ENCODE measurements at places on chromosomes 7 and 10. TPM values are rescaled to one million over a fixed set of nuclear protein-coding genes. Genes with fewer than 3 reads are reported as not detected.

DNA sequence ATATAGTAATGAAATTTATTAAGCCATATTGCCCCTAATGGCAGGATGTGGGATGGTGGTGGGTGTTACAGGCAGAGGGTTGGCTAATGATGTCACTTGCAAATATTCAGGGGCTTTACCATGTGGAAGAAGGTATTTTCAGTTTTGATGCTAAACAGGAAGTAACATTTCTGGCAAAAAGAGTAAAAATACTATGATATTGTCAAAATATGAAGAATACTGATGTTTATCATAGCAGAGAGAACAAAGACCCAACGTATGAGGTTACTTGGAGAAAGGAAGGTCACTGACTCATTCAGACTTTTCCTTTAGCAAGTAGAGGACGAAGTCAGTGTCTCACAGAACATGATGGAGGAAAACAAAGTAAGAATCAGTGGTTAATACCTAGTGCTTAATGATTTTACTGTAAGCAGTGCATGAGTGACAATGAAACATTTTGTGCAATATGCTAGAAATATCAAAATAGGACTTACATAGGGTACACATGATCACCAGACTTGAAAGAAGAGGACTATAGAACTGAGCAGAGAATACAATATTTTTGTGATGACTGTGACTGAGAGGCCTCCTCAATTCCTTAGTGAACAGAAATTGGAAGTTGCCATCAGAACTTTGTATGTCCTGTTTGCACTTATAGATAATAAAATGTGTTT, 89.7 kb upstream of the STEAP4 start:
- H3K4me3 ChIP-seq, result no peak overlapping the region
- no peaks in the 10 kb centered on the region for H3K4me1 ChIP-seq
- H3K36me3 ChIP-seq, result no peaks in the 10 kb centered on the region
- H3K27ac ChIP-seq, result no peak overlapping the region
- no peak for DNase-seq

DNA sequence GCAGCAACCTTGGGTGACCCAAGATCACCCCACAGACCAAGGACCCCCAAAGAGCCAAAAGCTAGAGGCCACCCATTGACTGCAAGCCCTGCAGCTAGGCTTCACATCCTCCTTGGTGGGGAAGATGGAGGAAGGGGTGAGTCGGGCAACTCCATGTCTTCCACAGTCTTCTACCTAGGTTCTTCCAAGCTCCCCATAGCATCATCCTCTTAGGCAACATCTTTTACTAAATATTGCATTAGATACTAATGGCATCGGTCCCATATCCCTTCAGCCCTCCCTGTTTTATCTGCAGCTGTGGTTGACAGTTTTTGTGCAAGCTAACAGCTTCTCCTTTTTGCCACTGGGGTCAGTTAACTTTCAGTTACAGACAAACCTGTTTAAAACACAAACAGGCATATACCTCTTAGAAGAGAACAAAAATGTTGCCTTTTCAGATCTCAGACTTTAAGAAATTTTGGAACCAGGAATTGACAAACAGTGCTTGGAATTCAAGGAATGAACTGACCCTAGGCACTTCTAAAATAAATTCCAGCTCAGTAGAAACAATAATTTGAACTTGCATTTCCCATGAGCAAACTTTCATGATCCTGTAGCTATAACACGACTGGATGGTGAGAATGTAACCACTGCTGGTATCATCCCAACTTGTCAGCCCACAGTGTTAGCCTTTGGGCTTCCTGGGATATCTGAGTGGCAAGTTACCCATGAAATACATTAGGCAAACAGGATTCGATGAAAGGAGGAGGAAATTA, 33.9 kb upstream of the MSMB start:
- H3K27me3 ChIP-seq, result no peaks in the 10 kb centered on the region
- no peak overlapping the region for H3K4me3 ChIP-seq
- H3K36me3 ChIP-seq, result no peaks in the 10 kb centered on the region
- H3K4me1 ChIP-seq, result no peaks in the 10 kb centered on the region
- H3K27ac ChIP-seq, result no peak overlapping the region
- no peak for DNase-seq

- H3K36me3 ChIP-seq, result no peaks in the 10 kb centered on the region
- H3K27ac ChIP-seq, result no peak overlapping the region
- H3K4me3 ChIP-seq, result no peak overlapping the region
- no peaks in the 10 kb centered on the region for H3K4me1 ChIP-seq
- no peak for DNase-seq
Observed at GRCh38 chr7:139984642-139985539, 77.9 kb downstream of the PARP12 start.

GRCh38 chr10:71217266-71218045, 5.1 kb downstream of the UNC5B start:
- H3K4me1 ChIP-seq, result peaks cover 36% of the 10 kb centered on the region
- peaks cover 65% of the 10 kb centered on the region for H3K27me3 ChIP-seq
- no peak overlapping the region for H3K27ac ChIP-seq
- H3K36me3 ChIP-seq, result no peaks in the 10 kb centered on the region
- H3K4me3 ChIP-seq, result peak overlapping the region; percentile 41

- H3K36me3 ChIP-seq, result no peaks in the 10 kb centered on the region
- peaks cover 24% of the 10 kb centered on the region for H3K4me1 ChIP-seq
- H3K27ac ChIP-seq, result no peak overlapping the region
- no peaks in the 10 kb centered on the region for H3K27me3 ChIP-seq
- no peak overlapping the region for H3K4me3 ChIP-seq
Observed at GRCh38 chr10:71348850-71349249, 29.8 kb downstream of the SLC29A3 start.

Gene SPDYE6
- not detected for total RNA-seq

- H3K4me3 ChIP-seq, result no peak overlapping the region
- DNase-seq, result peak; percentile 75
- H3K27me3 ChIP-seq, result no peaks in the 10 kb centered on the region
- peaks cover 20% of the 10 kb centered on the region for H3K4me1 ChIP-seq
- H3K27ac ChIP-seq, result peak overlapping the region; percentile 29
Observed at GRCh38 chr7:897771-898376, 21.5 kb downstream of the GET4 start.

DNA sequence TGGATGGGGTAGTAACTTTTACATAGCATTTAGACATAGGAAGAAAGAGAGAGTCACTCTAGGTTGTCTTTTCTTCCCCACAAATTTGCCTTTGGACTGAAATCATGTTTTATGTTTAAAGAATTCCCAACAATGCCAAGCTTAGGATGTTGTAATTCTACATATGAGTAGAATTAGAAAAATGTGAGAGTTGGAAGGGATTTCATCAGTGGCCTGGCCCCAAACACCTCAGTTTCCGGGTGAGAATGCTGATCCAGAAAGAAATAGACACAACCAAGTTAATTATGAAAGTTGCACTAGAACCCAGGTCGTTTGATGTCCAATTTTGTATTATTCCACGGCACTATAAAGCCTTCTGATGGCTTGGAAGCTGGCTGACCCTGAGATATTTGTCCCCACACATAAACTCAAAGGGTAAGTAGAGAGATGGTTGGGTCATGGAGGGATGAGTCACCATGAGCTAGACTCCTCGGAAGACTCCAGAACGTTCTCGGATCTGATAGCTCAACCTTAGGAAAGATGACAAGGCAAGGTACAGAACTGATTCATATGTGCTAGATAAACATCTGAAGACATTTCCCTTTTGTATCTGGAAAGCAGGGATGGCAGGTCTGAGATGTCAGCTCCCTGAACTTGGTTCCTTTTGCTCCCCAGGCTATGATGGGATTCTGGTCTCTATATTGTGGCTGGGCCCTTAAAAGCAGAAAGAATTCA, 48.8 kb upstream of the SLC35B4 start:
- no peaks in the 10 kb centered on the region for H3K4me1 ChIP-seq
- no peaks in the 10 kb centered on the region for H3K36me3 ChIP-seq
- no peak overlapping the region for H3K4me3 ChIP-seq
- H3K27me3 ChIP-seq, result no peaks in the 10 kb centered on the region
- H3K27ac ChIP-seq, result no peak overlapping the region

GRCh38 chr10:6123532-6123931, 34.7 kb downstream of the RBM17 start:
- peaks cover 15% of the 10 kb centered on the region for H3K4me1 ChIP-seq
- H3K27ac ChIP-seq, result no peak overlapping the region
- no peaks in the 10 kb centered on the region for H3K36me3 ChIP-seq
- DNase-seq, result no peak

GRCh38 chr10:124040451-124041188, 52.8 kb downstream of the CHST15 start:
- H3K4me3 ChIP-seq, result no peak overlapping the region
- no peak overlapping the region for H3K27ac ChIP-seq
- H3K36me3 ChIP-seq, result peaks cover 12% of the 10 kb centered on the region
- no peak for DNase-seq
- H3K4me1 ChIP-seq, result peaks cover 16% of the 10 kb centered on the region

DNA sequence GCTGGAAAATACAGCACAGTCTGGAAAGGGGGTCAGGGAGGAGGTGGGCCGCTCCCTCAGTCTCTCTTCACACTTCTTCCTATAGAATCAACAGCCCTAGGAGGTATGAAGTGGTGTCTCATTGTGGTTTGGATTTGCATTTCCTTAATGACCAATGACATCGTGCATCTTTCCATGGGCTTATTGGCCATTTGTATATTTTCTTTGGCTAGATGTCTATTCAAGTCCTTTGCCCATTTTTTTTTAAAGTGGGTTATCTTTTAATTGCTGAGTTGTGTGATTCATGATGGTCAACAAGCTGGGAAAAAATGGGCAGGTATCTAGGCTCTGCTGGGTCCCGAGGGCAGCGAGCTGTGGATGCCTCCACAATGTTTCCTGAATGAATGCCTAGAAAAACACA, 29.1 kb downstream of the TMEM130 start:
- peaks cover 4% of the 10 kb centered on the region for H3K4me1 ChIP-seq
- no peak for DNase-seq
- H3K36me3 ChIP-seq, result no peaks in the 10 kb centered on the region
- H3K27me3 ChIP-seq, result peaks cover 7% of the 10 kb centered on the region
- H3K4me3 ChIP-seq, result no peak overlapping the region

Gene ABCC2
- total RNA-seq, result 1.1 TPM

- H3K27ac ChIP-seq, result no peak overlapping the region
- no peaks in the 10 kb centered on the region for H3K27me3 ChIP-seq
- H3K4me3 ChIP-seq, result no peak overlapping the region
- peaks cover 73% of the 10 kb centered on the region for H3K36me3 ChIP-seq
- DNase-seq, result no peak
Observed at GRCh38 chr7:5229451-5230264, 39.6 kb downstream of the WIPI2 start.

DNA sequence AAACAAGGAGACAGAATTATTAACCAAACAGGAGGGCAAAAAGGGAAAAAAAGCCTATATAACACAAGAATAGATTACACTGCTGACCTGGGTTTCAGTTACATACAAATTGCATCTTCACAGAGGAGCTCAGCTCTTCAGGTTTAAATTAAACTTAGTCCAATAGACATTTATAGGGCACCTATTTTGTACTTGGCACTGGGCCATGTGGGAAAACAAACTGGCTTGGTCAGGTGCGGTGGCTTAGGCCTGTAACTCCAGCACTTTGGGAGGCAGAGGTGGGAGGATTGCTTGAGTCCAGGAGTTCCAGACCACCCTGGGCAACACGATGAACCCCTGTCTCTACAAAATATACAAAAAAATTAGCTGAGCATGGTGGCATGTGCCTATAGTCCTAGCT, 62.3 kb upstream of the CCDC6 start:
- H3K27ac ChIP-seq, result no peak overlapping the region
- no peaks in the 10 kb centered on the region for H3K36me3 ChIP-seq
- no peak overlapping the region for H3K4me3 ChIP-seq
- DNase-seq, result no peak

Gene TAS2R5
- total RNA-seq, result 1.1 TPM

GRCh38 chr7:51067757-51068156, 248.9 kb downstream of the COBL start:
- peak; percentile 76 for DNase-seq
- H3K27ac ChIP-seq, result no peak overlapping the region
- no peaks in the 10 kb centered on the region for H3K27me3 ChIP-seq
- H3K36me3 ChIP-seq, result no peaks in the 10 kb centered on the region
- H3K4me3 ChIP-seq, result no peak overlapping the region

Gene MKLN1
- total RNA-seq, result 36.5 TPM

DNA sequence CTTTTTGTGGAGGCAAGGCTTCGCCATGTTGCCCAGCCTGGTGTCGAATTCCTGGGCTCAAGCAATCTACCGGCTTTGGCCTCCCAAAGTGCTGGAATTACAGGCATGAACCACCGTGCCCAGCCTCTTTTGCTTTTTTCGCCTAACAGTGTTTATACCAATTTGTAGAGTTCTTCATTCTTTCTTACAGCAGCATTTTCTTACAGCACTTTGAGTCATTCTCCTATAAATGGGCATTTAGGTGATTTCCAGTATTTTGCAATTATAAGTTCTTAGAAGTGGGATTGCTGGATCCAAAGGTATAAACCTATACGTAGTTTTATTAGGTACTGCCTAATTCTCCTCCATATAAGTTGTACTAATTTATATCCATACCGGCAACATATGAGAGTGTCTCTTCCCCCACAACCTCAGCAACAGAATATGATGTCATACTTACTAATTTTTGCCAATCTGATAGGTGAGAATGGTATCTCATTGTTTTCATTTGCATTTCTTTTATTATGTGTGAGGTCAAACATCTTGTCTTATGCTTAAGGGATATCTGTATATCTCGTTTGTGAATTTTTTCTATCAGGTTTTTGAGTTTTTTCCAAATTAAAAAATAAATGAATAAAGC, 39.1 kb downstream of the SUFU start:
- H3K4me3 ChIP-seq, result no peak overlapping the region
- DNase-seq, result no peak
- H3K4me1 ChIP-seq, result peaks cover 12% of the 10 kb centered on the region
- no peaks in the 10 kb centered on the region for H3K27me3 ChIP-seq
- no peak overlapping the region for H3K27ac ChIP-seq

DNA sequence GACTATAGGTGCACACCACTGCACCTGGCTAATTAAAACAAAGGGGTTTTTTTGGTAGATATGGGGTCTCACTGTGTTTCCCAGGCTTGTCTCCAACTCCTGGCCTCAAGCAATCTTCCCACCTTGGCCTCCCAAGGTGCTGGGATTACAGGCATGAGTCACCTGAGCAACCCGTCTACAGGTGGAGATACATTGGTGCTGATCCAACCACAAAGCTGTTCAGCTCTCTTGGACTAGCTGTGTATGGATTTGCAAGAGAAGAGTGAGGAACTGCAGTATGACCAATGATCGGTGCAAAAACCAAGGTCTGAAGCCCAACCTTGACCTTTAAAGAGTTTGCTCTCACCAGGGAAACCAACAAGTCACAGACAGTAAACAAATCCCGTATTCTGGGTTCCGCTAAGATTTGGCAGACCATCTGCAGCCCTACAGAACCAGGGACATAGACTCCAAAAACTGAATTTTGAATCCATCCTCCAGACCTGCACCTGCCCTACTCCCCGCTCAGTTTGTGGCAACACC, 18.9 kb downstream of the EPHB4 start:
- no peak overlapping the region for H3K4me3 ChIP-seq
- no peaks in the 10 kb centered on the region for H3K27me3 ChIP-seq

DNA sequence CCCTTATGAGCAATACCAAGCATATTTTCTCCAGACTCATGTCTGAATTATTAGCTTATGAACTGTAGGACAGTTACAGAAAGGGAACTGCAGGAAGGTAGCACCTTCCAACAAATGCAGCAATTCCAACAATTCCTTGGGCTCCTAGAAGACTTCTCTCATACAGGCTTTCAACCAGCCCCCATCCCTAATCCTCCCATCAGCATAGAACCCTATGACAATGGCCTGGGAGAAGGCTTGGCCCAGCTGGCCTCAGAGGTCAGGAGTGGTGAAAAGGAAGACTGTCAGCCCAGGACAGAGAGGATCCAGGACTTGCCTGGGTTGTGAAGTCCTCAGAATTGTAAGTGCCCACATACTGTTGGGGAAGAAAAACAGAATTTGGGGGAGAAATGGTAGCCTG, 5.9 kb downstream of the VPS41 start:
- H3K4me1 ChIP-seq, result no peaks in the 10 kb centered on the region
- H3K4me3 ChIP-seq, result no peak overlapping the region
- H3K27me3 ChIP-seq, result no peaks in the 10 kb centered on the region
- DNase-seq, result no peak
- no peak overlapping the region for H3K27ac ChIP-seq
